ENCODE measurements at places on chromosomes 16 and 17.

DNA sequence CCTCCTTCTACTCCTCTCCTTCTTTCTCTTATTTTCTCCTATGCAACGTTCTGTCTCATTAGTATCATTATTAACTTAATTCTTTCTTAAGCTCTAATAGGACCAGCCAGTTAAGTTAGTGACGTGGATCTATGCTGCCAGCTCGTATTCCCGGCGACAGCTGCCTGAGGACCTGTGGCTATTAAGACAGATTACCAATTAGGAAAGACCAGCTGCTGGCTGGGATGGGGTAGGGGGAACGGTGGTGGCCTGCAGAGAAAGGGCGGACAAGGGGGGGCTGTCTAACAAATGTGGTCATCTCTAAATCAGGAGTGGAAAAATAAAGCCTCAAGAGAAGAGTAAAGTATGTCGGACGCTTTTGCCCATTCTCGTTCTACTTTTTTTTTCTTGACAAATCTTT lies 770 bp upstream of the MYH3 start:
- no peak for DNase-seq

GRCh38 chr17:75822119-75822799 lies 21.9 kb downstream of the UNC13D start:
- DNase-seq, result peak; percentile 56

DNA sequence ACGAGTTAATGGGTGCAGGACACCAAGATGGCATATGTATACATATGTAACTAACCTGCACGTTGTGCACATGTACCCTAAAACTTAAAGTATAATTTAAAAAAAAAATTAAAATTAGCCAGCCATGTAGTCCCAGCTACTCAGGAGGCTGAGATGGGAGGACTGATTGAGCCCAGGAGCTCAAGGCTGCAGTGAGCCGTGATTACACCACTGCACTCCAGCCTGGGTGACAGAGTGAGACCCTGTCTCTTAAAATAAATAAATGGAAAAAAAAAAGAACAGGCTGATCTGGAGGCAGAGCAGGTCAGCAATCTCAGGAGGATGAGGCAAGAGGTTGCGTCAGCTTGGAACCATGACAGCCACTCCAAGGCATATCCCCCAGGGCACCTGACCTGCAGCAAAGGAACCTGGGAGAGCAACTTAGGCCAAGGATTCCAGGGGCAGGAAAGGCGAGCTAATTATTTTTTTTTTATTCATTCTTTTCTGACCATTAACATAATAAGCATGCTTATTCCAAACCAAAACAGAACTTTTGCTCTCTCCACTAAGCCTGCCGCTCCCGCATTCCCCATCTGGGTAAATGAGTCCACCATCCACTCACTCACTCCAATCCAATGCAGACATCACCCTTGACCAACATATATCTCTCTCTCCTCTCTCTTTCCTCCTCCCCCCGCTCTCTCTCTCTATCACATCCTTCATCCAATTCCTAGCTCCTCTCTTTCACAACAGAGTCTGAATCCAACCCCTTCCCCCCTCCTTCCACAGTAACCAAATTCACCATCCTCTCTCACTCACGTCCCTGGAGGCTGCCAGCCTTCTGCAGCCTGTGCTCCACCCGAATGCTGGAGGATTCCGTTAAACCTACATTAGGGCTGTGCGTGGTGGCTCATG lies 47.7 kb downstream of the TK2 start:
- DNase-seq, result no peak

DNA sequence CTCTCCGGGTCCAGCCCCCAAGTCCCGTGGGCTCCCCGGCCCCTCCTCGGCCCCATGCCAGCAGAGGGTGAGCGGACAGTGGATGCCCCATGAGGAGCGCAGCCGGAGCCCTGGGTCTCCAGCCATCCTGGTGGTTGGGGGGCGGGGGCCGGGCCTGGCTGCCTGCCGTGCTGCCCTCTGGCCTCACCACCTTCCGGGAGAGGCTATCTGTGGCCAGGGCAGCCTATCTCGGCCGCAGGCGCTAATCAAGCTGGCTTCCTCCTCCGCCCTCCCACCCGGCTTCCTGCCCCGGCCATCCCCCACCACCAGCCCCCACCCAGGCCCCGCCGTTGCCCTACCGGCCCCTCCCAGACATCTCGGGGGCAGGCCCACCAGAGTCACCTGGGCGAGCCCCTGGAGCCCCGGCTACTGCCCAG lies 46.8 kb downstream of the ZFPM1 start:
- DNase-seq, result no peak

DNA sequence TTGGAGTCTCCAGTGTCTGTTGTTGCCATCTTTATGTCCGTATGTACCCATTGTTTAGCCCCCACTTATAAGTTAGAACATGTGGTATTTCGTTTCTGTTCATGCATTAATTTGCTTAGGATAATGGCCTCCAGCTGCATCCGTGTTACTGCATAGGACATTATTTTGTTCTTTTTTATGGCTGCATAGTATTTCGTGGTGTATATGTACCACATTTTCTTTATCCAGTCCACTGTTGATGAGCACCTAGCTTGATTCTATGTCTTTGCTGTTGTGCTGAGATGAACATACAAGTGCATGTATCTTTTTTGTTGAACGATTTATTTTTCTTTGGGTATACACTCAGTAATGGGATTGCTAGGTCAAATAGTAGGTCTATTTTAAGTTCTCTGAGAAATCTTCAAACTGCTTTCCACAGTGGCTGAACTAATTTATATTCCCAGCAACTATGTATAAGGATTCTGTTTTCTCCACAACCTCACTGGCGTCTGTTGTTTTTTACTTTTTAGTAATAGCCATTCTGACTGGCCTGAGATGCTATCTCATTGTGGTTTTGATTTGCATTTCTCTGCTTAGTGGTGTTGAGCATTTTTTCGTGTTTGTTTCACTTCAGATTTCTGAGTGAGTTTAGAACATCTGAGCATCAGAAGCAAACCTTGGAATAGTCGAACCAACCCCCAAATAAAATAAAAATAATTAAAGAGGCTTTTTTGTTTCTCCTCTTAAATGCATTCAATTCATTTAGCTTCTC lies 304.7 kb downstream of the ZFHX3 start:
- no peak for DNase-seq

- DNase-seq, result no peak
Measured at GRCh38 chr17:57902117-57902799, 52.4 kb upstream of the MRPS23 start.

DNA sequence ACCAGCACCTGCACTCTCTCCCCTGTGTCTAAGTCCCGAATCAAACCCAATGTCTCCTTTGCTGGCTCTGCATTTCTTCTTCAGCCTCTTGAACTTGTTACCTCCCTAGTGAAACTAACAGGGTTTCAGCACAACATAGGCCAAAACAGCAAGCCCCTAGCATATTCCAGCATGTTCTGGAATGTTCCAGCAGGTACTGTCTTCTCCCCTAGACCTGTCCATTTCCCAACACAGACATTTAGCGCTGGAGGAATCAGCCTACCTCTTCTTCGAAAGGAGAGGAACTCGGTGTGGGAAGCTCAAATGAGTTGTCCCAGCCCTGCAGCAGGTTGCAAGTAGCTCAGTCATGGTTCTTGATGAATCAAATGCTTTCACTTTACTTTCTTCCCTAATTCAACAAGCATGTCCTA lies 47.1 kb downstream of the LITAF start:
- DNase-seq, result no peak

DNA sequence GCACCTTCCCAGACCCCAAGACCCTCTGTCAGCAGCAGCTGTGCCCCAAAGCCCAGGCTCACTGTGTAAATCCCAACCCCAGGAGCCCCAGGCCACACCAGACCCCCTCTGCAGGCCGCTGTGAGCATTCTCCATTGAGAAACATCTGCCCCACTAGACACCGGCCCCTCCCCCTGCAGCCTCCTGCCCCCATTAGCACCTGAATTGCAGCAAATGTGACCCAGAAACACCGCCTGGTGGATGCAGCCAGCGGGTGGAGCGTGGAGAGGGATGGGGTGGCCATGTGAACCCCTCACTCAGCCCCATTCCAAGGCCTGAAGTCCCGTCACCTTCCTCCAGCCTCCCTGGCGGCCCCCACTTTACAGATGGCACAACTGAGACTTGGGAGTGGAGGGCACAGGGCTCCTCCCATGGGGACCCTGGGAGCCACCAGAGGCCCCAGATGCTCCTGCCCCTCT lies 2.2 kb downstream of the UBALD1 start:
- DNase-seq, result no peak

DNA sequence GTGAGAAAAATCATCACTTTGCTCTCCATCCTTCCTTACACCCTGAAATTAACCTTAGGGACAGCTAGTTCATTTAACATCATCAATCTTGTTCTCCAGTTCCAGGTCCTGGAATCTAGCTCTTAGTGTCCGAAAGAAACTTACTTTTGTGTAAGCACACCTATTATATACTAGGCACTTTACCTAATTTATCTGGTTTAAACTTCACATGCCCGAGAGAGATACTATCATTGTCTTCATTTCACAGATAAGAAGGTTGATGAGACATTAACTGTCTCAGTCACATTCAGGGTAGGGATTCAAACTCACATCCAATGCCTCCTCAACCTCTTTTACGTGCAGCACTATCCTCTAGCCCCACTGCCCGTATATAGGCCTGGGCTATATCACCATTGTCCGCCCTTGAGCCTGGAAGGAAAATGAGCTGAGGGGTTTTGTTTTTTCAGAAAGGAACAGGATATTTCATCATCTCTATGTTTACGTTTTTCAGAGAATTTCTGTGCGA lies 501 bp upstream of the AP2B1 start:
- DNase-seq, result peak; percentile 15

GRCh38 chr17:40940266-40940665 lies 2.8 kb upstream of the KRT23 start:
- no peak for DNase-seq

- DNase-seq, result peak; percentile 55
Measured at GRCh38 chr17:42531455-42532354, 4.3 kb upstream of the NAGLU start.

GRCh38 chr17:49738456-49739163 lies 25.3 kb downstream of the FAM117A start:
- DNase-seq, result no peak

DNA sequence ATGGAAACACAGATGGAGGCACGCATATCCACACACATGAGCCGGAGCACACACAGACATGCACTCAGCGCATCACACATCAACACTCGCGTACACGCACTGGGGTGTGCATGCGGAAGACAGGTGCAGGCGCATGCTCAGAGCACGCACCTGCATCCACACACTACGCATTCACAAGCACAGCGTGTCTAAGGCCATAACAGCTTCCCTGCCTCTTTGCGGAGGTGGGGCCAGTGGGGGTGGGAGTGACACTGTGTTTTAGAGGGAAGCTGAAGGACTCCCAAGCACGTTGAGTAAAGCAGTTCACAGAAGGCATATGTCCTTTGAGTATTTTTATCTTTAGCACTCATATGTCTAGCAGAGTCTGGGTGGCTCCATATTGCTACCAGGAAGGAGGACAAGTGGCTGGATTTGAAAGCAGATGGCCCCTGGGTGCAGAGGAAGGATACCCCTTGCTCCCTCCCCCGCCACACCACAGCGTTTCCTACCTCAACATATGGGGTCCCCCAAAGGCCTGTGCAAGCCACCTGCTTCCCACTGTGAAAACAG lies 68.6 kb upstream of the TOB1 start:
- DNase-seq, result no peak

- no peak for DNase-seq
Measured at GRCh38 chr17:41498276-41498675, 7.1 kb downstream of the KRT13 start.

- DNase-seq, result no peak
Measured at GRCh38 chr16:15739950-15740349, 89.9 kb downstream of the NDE1 start.

DNA sequence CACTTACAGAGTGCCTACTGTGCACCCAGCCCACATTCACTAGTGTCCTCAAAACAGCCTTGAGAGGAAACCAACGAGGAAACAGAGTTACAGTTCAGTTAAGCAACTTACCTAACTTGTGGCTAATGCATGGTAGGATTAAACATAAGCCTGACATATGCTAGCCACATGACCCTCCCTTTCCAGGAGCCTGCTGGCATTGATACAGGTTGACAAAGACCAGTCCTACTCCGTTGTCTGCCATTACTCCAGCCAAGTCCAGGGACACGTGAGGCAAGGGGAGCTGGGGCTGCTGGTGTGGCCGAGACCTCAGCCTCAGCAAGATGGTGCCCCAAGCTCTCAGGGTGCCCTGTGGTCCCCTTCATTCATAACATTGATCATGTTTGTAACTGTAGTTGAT lies 37.9 kb downstream of the SNX20 start:
- DNase-seq, result no peak

GRCh38 chr16:88348377-88349152 lies 34.2 kb upstream of the ZNF469 start:
- DNase-seq, result no peak

DNA sequence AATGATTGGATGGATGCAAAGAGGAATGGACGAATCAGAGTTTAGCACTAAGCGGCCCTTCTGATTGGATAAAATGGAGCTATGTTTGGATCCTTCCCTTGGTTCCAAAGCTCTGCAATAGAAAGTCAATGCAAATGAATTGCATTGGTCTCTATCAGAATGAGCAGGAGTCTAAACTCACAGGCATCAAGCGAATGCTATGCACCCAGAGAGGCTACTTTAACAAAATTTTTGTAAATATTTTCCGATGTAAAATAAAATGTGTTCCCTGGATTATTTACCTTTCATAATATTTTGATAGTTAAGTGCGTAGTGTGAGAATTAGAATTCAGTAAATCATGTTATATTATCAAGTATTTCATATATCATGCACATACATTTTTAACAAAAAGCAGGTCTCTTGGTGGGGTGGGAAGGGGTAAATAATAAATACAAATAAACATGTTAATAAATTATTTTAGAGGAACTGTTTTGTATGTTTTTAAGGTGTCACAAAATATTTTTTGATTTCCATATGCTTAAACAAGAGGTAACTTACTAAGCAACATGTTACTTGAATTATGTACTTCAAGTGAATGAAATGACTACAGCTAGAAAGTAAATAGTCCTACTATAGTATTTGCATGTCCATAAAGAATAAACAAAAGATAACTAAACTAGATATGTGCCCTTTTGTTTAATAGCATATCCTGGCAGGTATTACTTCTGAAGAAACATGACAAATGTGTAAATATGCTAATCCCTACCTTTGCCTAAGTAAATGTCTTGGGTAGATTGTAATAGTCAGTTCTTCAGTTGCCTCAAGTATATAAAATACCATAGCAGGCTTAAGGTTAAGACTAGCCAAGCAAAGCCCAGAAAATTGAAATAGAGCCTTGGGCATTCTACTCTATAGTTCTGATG lies 4.4 kb upstream of the UNK start:
- no peak for DNase-seq

- DNase-seq, result peak; percentile 13
Measured at GRCh38 chr17:18315562-18315922, 449 bp downstream of the SMCR8 start.

GRCh38 chr17:39666601-39667261 lies 1.5 kb upstream of the PNMT start:
- no peak for DNase-seq

- no peak for DNase-seq
Measured at GRCh38 chr17:13209081-13209480, 191.3 kb upstream of the ELAC2 start.

- DNase-seq, result peak; percentile 21
Measured at GRCh38 chr17:7884581-7885366, 3.8 kb upstream of the CHD3 start.

- DNase-seq, result no peak
Measured at GRCh38 chr16:4070936-4071335, 45.3 kb downstream of the ADCY9 start.

All from activated naive CD4-positive, alpha-beta T cell treated with anti-CD3 and anti-CD28 coated beads for 36 hours (primary cell).